ENCODE measurements at places on chromosomes 1 and 21. TPM values are rescaled to one million over a fixed set of nuclear protein-coding genes. Genes with fewer than 3 reads are reported as not detected.

PDIK1L gene
- polyA plus RNA-seq, result 6.7 TPM

DNA sequence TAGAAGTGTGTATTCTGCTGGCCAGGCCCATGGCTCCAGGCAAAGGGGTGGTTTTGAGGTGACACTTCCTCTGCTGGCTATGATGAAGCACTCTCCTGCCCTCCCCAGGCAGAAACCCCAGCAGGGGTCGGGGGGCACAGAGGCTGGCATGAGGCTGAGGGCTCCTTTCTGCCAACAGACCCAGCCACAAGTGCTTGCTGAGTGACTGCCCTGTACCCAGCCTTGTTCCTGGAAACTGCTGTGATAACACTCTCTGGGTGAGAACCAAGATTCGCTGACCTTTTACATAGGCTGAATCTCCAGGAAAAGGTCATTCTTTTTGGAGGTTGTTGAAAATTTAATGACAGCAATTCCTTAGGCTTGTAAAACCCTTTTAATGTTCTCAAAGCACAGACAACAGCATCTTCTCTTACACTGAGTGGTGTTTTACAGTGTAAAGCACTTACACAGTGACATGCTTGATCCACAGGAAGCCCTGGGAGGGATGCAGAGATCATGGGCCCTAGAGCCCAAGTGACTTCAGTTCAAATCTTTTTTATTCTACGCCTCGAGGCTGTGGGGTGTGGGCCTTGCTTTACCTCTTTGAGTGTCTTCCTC, 155.5 kb upstream of the FGGY start:
- no peak for DNase-seq

DNA sequence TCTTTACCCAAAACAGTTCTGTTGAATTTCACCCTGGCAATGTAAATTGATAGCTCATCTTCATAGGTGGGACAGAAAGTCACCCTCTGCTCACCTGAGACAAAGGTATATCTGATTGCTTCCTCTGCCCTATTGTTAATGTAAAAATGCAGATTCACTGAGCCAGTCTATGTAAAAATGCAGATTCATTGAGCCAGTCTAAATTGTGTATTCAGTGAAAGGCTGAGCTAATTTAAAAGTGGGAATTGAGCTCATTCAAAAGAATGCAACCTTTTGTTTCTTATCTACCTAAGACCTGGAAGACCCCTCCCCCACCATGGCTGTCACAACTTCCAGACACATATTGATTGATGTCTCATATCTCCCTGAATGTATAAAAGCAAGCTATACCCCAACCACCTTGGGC, 4.8 kb upstream of the MYSM1 start:
- no peak for DNase-seq

DNA sequence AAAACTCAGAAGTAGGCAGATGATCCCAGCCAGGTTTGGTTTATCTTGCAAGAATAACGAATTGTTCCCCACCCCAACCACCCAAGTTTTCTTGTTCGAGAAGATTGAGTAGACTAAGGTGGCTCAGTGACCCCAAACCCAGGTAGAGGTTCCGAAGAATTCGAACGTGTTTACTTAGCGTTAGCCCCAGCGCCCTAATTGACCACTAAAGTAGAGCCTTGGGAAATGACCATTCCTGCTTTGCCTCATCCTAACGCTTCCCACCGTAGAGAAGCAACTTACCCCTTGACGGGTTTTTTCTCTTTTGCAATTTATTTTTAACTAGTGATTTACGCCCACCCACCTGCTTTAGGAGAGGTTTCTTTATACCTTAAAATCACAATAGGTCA, 870 bp downstream of the FBXO28 start:
- DNase-seq, result no peak

DNA sequence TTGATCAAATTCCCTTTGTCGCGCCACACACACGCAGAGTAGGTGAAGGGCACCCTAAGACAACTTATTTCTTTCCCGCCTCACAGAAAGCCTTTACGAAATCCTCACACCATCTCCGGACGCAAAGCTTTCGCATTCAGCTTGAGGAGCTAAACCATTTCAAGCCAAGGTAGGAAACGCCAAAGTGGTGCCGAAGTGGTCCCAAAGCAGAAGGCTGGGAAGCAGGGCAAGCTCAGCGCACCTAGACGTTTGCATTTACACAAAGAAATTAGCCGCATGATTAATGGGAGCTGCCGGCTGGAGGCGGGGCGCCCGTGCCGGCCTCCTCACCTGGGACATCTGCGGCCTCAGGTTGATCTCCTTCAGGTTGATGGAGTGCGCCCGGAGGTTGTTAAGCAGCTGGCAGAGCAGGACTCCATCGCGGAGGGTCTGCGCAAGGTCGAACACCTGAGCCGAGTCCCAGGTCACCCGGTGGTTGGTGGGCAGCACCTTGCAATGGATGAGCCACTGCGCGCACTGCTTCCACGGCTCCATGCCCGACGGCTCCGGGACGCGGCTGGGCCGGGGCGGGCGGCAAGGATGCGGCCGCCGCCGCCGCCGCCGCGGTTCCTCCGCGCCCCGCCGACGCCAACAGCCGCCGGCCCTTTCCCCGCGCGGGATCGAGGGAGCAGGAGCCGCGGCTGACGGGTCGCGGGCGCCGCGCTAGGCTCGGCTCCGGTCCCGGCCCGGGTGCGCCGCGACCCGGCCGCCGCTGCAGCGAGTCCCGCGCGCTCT, 457 bp downstream of the VAV3 start:
- peak; percentile 23 for DNase-seq

DNA sequence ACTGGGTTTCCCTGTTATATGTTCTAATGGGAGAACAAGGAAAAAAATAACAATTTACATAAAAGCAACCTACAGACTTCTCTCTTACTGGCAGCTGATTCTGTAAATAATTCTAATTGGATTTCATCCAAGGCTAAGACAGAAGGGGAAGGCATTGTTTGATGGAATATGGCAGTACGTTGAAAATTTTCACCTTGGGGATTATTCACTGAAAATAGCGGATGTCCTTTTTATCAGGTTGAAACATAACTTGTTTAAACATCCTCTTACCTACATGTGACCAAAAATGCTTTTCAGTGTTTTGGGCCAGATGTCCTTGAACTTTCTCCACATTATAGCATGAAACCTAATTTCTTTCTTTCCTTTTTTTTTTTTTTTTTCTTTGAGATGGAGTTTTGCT, 24.9 kb downstream of the TSNAX start:
- no peak for DNase-seq
